Right atrium auricular region (tissue), 2 donors: ENCODE measurements at places on chromosomes 12 and 14. TPM values are rescaled to one million over a fixed set of nuclear protein-coding genes. Genes with fewer than 3 reads are reported as not detected.

Gene ZNF385A
- total RNA-seq, result 12.7 TPM

Gene PSMC6
- 77.4 TPM for total RNA-seq

Gene EEF1AKMT3
- 3.6 TPM for total RNA-seq

Gene SERPINA3
- 57.2 TPM for total RNA-seq

Gene PLEKHH1
- total RNA-seq, result 5.3 TPM

Gene RFX4
- total RNA-seq, result not detected

Gene LRRC10
- 3.1 TPM for total RNA-seq

Gene GYS2
- not detected for total RNA-seq

Gene KRT73
- total RNA-seq, result not detected

Gene SMCO3
- 0.33 TPM for total RNA-seq

Gene ARHGAP5
- 160 TPM for total RNA-seq

Gene GLI1
- not detected for total RNA-seq

Gene CLEC4A
- total RNA-seq, result not detected

Gene OR11G2
- total RNA-seq, result not detected
